ENCODE measurements at places on chromosomes 2 and 18.

GRCh38 chr2:43488737-43489136, 107.1 kb downstream of the THADA start:
- DNase-seq: no peak

DNA sequence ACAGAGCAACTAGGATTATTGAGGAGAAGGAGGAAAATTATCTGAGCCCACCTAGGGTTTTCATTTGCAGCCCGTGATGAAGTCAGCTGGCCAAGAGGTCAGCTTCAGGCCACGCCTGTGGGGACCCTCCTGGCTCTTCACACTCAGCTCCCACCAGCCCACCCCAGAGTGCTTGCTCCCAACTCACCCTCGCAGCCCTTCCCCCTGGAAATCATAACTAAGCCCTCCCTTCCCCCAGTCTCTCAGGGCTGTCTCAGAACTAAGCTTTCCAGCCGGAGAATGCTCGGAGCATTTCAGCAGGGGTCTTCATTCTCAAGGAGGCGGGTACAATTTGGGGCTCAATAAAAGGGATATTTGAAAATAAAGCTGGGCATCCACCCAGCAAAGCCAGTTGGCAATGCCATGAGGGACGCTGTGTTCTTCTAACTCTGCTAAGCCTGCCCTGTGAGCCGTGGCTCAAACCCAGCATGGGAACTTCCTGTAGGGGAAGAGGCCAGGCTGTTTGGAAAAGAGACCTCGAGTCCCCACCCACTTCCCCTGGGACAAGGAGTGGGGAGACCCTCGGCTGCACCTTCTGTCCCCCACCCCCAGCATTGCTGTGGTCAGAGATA, 194.9 kb downstream of the CTIF start:
- no peak for DNase-seq

- no peak for DNase-seq
Observed at GRCh38 chr2:30938196-30938595, 130.9 kb upstream of the CAPN13 start.

GRCh38 chr2:170044751-170045478, 133.0 kb upstream of the MYO3B start:
- DNase-seq: no peak

- DNase-seq: no peak
Observed at GRCh38 chr18:57846258-57846657, 43.1 kb upstream of the ATP8B1 start.

DNA sequence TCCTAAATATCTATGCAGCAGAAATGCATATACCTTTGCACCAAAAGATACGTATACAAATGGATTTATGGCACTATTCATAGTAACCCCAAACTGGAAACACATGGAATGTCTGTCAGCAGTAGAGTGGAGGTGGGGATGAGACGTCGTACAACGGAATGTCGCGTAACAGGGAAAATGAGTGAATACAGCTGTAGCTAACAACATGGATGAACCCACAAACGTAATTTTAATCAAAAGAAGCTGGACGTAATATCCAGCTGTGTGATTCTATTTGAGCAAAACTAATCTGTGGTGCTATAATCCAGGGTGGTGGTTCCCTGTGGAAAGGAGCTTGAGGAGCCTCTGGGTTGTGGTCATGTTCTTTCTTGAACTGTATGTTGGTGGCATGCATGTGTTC, 89.9 kb downstream of the MTA3 start:
- no peak for DNase-seq

DNA sequence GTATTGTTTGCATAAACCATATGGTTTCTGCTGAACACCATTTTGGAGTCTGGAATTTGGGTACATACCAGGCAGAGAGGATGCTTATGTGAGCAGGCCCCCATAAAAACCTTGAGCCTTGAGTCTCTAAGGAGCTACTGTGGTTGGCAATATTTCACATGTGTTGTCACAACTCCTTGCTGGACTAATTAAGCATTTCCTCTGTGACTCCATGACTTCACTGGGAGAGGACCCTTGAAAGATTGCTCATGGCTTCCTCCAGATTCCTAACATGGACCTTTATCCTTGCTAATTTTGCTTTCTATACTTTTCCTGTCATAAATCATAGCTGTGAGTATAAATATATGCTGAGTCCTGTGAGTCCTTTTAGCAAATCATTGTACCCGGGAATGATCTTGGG, 7.6 kb upstream of the COQ10B start:
- no peak for DNase-seq

- DNase-seq: no peak
Observed at GRCh38 chr2:125553768-125554167, 1102.2 kb upstream of the GYPC start.

GRCh38 chr2:100193291-100193710, 50.9 kb upstream of the AFF3 start:
- DNase-seq: no peak

DNA sequence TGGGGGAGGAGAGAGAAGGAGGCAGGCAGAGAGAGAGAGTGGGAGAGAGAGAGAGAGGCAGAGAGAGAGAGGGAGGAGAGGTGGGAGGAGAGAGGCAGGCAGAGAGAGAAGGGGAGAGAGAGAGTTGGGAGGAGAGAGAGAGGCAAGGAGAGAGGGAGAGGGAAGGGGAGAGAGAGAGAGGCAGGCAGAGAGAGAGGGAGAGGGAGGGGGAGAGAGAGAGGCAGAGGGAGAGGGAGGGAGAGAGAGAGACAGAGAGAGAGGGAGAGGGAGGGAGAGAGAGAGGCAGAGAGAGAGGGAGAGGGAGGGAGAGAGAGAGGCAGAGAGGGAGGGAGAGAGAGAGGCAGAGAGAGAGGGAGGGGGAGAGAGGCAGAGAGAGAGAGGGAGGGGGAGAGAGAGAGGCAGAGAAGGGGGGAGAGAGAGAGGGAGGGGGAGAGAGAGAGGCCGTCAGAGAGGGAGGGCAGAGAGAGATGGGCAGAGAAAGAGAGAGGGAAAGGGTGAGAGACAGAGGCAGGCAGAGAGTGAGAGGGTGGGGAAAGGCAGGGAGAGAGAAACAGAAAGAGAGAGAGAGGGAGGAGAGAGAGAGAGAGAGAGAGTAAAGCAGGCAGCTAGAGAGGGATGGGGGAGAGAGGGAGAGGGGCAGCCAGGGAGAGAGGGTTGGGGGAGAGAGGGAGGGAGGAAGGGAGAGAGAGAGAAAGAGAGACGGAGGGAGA, 122.2 kb upstream of the PXDN start:
- DNase-seq: no peak

DNA sequence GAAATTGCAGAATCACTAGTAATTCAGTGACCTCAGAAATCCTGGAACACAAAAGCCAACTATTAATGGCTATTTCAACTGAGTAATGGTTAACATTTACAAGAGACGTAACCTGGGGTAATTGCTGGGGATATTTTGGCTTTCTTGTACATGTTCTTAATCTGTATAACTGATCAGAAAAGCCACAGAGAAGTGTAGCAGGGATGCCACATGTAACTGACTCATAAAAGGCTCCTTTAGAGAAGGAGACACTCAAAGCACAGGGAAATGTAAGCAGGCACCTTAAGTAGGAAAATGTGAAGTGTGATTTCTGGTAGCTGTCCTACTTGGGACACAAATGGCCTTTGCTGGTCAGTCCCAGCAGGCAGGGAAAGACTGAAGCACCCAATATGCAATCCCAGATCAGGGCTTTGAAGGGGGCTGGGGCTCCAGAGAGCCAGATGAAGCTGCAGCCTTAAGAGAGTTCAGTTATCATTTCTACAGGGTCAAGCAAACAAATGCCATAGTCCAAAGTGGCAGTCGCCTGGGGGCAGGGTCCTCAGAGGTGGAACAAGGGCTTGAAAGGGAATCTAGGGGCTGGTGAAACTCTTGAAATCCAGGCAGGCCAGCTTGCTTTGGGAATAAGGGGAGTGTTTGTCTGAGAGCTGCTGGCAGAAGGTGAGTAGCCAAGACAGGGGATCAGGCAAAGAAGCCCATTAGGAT, 7.2 kb upstream of the SPOPL start:
- no peak for DNase-seq

DNA sequence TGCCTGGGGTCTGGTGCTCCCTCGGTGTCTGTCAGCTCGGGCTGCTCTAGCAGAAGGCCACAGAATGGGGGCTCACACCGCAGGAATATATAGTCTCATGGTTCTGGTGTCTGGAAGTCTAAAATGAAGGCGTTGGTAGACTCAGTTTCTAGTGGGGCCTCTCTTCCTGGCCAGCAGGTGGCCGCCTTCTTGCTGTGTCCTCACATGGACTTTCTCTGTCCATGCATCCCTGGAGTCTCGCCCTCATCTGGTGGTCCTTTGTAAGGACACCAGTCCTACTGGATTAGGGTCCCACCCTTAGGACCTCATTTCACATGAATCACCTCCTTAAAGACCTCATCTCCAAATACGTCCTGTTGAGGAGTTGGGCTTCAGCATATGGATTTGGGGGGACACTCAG, 65.7 kb downstream of the RRM2 start:
- no peak for DNase-seq

DNA sequence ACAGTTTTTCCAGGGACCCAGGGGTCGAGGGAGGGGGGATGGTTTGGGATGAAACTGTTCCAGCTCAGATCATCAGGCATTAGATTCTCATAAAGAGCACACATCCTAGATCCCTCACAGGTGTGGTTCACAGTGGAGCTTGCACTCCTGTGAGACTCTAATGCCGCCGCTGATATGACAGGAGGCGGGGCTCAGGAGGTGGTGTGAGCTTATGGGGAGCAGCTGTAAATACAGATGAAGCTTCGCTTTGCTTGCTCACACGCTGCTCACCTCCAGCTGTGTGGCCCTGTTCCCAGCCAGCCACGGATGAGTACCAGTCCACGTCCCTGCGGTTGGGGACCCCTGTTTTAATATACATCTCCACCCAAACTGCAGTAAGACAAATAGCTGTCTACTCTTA, 204.2 kb downstream of the AGAP1 start:
- DNase-seq: no peak

DNA sequence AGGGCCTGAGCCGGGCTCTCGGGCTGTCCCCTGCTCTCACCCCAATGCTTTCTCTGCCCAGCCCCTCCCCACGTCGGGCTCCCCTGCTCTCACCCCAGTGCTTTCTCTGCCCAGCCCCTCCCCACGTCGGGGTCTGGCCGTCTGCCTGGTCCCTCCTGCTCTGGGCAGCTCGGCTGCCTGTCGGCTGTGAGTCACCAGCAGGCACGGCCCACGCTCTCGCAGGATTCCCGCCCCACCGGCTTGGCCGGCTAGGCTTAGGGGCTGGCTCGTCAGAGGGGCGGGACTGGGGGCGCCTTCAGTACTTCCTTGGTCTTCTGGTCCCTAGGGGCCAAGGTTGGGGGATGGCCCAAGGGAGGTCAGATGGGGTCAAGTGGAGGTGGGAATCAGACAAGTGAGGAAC, 3.3 kb downstream of the BOK start:
- no peak for DNase-seq

DNA sequence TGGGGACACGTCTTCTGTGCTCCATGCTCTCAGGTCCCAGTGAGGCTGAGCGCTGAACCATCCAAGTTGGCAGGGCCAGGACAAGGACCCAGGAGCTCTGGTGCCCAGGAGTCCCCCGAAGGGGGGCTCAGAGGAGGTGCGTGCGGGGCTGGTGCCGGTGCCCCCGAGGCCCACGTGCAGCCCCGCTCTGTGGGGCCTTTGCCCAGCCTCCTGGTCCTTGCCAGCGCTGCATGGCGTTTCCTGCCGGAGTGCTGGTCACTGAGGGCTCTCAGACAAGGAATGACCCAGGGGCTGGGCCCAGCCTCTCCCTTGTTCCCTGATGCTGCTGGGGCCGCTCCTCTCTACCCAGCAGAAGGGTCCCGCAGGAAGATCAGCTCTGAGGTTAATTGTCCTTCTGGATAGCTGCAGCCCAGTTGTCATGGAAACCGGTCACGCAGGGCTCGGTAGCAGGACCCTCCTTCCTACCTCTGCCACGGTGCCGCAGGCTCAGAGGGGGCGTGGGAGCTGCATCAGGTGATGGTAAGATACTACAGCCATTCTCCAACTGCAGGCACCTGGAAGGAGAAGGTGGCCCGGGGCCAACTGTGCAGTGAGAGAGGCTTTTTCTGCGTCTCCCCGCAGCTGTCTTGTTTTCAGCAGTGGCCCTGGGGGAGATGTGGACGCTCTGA, 64.5 kb downstream of the RRM2 start:
- DNase-seq: no peak

DNA sequence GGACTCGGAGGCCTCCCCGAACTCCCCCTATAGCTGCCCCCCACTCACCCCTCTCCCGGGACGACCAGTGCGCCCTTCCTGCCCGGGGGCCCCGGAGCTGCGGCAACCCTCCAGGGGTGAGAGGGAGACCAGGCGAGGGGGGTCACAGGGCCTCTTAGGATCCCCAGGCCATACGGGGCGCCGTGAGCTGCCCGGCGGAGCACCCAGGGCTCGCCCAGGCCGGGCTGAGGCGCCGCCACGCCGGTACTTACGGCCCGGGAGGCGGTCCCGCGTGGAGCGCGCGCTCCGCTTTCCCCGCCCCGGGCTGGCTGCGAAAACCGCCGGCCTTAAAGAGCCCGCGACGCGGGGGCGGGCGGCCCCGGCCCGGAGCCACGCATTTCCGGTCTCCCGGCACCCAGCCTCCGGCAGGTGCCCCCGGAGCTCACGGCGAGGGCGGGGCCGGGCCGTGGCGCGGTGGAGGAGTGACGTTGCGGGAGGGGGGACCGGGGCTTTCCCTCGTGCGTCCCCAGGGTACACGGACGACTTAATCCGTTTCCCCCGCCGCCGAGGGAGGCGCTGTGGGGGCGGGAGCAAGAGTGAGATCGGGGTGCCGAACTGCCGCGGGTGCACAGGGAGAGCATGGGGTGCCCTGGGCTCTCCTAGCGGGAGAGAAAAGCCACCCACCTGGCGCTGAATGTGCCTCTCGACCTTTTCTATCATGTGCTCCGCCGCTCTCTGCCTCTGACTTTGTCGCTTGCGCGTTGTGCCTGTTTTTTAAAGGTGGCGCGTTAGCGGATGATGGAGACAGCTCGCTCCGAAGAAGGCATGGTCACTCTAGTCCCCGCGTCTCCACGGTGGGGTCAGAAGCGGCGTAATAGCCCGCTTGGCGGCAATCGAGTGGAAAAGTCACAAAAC, at the start of gene METTL21A:
Gene METTL21A, minus strand, starts transcription at position 381 of the 894 bp plus-strand sequence. CDS start 1,019 bp downstream, outside the sequence.
- peak; percentile 94 for DNase-seq

DNA sequence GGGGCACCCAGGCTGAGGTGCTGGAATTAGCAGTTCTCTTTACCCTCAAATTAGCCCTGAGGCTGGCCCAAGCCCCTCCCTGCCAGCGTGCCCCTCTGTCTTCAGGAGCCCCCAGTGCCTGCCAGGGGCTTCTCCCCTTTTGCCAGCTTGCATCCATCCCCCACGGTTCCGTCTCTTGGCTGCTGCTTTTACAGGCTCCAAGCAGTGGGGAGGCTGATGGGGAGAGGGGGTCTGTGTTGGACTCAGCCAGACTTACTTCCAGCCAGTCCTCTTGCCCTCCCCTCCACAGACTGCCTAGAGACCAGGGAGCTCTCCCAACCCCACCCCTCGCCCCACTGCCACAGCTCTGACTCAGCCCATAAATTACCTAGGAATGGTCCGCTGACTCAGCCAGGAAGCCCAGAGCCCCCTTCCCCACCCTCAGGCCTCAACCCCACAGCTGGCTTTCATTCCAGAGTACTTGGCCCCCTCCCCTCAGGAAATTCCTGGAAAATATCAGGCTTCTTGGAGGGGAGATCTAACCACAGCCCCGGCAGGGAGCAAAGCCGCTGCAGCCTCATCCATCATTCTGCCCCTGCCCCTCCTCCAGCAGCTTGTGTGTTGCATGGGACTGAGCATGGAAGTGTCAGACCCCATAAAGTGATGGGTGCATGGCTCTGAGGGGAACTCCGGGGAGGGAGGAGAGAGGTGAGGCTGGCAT, 184.6 kb downstream of the ZFP36L2 start:
- DNase-seq: no peak

Data from activated CD8-positive, alpha-beta T cell treated with anti-CD3 and anti-CD28 coated beads, Interleukin-2, amount 10 ng/mL, durations not matched to agents 7 days and 5 days (primary cell).